ENCODE measurements at places on chromosomes 5 and 9.
A peak's percentile ranks its signal among the peaks of the same experiment; 100 is the strongest.

GRCh38 chr5:60077292-60077691, 183.8 kb upstream of the PDE4D start:
- DNase-seq: no peak

DNA sequence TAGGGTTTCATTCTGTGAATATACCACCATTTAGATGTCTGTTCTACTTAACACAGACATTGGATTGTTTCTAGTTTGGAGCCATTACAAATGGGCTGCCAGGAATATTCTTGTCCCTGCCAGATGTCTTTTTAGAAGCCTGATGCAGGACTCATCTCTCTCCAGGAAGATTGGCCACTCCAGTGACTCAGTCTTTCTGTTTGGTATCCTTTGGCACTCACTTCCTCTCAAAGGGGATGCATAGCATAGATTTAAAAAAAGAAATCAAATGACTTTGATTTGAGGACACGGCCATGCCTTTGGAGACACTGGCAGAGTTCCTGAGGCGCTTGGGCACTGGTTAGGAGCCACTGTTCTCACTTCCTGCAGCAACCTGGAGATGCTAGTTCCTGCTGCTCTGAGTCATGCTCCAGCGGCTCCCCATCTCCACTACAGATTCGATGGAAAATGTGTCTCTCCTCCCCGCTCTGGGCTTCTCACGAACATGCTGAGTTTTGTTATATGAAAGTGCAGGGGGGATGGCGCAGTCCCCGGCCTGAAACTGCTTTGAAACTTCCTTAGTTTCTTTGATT, 3.5 kb upstream of the ZNF366 start:
- peak; percentile 85 for DNase-seq

DNA sequence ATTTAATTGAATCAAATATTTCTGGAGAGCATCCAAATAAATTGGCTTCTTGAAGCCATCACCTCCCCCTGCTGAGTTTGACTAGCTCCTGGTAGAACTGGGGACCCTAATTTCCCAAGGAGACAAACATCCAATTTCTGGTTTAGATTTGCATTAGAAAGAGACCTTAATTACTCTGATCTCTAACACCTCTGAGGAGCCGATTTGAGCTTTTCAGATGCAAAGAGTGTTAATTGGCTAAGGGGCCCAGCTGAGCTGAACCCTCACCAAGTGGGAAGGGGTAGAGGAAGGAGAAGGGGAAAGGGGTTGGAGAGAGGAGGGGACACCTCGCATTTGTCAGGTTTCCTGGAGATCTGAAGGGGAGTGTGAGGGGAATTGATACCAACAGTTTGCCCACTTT, 145.4 kb upstream of the SHB start:
- DNase-seq: no peak

DNA sequence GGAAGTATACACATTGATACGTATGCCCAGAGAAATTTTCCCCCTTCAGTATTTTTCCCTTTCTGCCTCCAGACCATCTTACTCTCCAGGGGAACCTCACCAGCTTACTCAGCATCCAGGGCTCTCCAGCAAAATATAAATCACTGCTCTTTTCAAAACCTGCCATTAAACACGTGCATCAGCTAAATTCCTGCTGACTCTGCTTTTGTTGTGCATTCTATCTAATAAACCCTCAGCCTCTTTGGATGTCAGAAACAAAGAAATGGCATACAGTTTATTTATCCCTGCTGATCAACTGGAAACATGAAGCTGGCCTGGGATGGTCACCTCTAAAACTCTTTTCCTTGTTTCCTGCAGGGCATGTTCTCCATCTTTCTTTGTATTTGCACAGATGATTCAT, 126.8 kb downstream of the TRPM3 start:
- DNase-seq: no peak

- DNase-seq: no peak
Observed at GRCh38 chr5:159001247-159001646, 98.5 kb downstream of the EBF1 start.

- no peak for DNase-seq
Observed at GRCh38 chr9:29220596-29221251, 1647.4 kb upstream of the C9orf72 start.

Measured in aorta (tissue), 5 donors.